Esophagus mucosa (tissue), 1 donor: ENCODE measurements at places on chromosomes 16 and 17. TPM values are rescaled to one million over a fixed set of nuclear protein-coding genes. Genes with fewer than 3 reads are reported as not detected.
A peak's percentile ranks its signal among the peaks of the same experiment; 100 is the strongest.

Gene TAF15
- 156 TPM for total RNA-seq

Gene RAB11FIP4
- 10.3 TPM for total RNA-seq

- ATAC-seq: no peak
Observed at GRCh38 chr17:39754958-39755553, 17.3 kb downstream of the GRB7 start.

DNA sequence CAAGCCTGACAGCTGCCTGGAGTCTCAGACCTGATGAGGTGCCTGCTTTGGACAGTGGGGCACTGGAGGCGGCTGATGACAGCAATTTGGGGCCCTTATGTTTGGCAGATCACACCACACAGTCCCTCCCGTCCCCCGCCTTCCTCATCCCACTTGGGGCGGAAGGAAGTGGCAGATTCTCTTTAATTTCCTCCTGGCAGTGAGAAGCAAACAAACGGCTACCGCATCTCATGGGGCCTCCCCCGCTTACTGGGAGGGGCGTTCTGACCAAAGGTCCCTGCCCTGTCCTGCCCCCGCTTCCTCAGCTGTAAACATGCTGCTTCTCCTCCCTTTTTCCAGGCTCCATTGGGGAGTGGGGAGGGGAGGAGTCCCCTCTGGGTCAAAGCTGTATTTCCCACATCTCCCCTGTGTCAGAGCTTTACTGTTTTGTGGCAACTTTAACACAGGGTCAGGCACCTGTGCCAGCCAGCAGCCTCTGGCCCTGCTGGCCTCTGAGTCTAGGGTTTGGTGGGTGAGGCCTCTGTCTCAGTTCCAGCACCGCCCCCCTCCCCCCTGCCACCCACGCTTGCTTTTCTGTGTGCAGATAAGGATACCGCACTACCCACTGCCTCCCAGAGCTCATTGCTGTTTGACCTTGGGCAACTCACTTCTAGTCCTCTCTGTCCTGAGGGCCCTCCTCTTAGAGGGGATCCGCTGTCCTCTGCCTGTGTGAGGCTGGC, 5.4 kb upstream of the NFATC3 start:
- ATAC-seq: no peak

DNA sequence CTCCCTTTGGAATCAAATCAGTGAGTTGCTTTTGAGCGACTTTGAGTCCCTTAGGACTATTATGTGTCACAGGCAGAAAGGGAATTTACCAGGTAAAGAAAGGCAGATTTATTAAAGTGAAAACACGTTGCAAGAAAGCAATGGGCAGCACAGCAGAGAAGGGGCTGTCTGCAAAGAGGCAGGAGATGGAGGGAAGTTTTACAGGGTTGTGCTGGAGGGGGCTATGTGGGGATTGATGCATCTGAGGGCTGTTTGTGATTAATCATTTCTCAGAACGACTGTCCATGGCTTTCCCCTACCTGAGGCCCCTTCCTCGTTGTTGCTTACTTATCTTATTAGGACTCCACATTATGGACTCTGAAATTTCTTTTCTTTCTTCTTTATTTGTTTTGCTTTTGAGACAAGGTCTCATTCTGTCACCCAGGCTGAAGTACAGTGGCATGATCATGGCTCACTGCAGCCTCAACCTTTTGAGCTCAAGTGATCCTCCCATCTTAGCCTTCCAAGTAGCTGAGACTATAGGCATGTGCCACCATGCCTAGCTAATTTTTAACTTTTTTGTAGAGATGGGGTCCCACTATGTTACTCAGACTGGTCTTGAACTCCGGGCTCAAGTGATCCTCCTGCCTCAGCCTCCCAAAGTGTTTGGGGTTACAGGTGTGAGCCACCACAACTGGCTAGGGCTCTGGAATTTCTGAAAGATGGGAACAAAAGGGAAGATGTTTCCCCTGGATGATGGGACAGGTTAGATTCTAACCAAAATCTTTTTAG, 5.5 kb downstream of the WWP2 start:
- ATAC-seq: no peak

- no peak for ATAC-seq
Observed at GRCh38 chr17:77475016-77475976, 334.5 kb downstream of the SEC14L1 start.

Gene FSCN2
- 0.76 TPM for total RNA-seq

GRCh38 chr17:79189305-79189704, 114.7 kb downstream of the ENGASE start:
- no peak for ATAC-seq

Gene ALDH3A2
- total RNA-seq: 98.6 TPM

DNA sequence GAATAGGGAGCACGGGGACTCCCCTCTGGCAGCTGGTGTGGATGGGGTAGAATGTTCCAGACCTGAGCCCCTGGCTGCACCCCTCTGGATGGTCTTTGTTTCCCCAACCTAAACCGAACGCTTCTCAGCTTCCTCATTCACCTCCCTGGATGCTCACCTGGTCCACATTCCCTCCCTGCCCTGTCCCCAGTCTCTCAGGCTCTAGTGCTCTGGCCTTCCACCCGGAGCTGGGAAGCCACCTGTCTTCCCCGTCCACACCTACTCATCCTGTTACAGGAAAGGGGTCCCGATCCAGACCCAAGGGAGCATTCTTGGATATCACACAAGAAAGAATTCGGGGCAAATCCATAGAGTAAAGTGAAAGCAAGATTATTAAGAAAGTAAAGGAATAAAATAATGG, 73.5 kb downstream of the CYLD start:
- no peak for ATAC-seq

Gene KIF19
- total RNA-seq: 0.16 TPM

- ATAC-seq: no peak
Observed at GRCh38 chr17:30831257-30831656, 509 bp upstream of the ATAD5 start.

DNA sequence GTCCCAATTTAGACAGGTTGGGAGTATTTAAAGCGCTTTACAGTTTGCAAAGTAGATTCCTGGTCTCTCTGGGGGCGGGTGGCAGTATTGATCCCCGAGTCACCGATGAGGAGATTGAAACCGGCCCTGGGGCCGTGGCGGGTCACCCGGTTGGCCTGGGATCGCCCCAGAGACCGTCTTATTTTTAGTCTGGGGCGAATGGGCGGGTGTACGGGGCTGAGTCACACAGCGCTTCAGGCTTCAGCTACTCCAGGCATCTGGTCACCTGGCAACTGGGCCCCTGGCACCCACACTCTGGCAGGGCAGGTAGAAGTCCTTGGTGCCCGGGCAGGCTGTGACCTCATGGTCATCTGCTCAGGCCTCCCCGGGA, 669 bp downstream of the MIEF2 start:
- ATAC-seq: peak; percentile 49

DNA sequence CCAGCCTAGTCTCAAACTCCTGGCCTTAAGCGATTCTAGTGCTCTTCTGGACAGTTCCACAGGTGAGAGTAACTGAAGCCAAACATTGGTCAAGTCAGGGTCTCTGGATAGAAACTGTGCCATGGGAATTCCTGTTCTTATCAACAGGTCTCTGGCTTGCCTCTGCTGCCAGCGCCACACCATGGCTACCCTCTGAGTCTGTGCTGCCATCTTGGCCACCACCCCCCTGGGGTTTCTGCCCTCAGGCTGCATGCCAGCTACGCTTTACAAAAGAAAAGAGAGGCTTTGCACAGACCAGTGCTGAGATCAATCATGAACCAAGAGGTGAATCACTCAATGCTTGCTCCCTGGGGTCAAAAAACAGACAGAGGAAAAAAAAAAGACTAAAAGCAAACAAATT, 24.4 kb upstream of the CREBBP start:
- no peak for ATAC-seq

GRCh38 chr17:65433592-65433991, 127.9 kb downstream of the AXIN2 start:
- ATAC-seq: no peak
